ENCODE measurements at places on chromosomes 5 and 9. TPM values are rescaled to one million over a fixed set of nuclear protein-coding genes. Genes with fewer than 3 reads are reported as not detected.

- no peak for DNase-seq
Observed at GRCh38 chr5:120241400-120241799, 222.7 kb upstream of the PRR16 start.

DNA sequence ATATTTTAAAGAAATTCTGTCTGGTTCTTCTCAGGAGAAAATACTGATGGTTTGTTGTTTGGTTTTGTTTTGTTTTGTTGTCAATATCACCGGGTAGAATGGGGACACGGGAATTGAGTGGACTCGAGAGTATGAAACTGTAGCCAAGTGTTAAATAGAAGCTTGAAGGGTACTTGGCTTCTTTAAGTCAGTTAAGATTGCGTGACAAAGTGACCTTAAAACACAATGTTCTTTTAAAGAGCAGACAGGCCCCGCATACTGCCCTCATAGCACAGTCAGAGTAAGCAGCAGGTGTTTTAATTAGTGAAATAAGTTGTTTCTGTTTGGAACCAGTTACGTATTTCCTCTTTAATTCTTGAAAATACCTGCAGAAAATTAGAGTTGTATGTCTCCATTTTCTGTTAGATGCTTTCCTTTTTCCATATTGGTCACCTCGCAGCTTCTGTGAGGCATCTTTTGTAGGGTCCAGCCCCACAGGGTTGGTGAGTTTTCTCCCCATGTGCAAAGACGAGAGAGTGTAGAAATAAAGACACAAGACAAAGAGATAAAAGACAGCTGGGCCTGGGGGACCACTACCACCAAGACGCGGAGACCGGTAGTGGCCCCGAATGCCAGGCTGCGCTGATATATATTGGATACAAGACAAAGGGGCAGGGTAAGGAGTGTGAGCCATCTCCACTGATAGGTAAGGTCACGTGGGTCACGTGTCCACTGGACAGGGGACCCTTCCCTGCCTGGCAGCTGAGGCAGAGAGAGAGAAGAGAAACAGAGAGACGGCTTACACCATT is 9.6 kb downstream of the TRIP13 start:
- no peak for DNase-seq

GRCh38 chr9:124813041-124813440 is 36.1 kb downstream of the OLFML2A start:
- no peak for DNase-seq

DNA sequence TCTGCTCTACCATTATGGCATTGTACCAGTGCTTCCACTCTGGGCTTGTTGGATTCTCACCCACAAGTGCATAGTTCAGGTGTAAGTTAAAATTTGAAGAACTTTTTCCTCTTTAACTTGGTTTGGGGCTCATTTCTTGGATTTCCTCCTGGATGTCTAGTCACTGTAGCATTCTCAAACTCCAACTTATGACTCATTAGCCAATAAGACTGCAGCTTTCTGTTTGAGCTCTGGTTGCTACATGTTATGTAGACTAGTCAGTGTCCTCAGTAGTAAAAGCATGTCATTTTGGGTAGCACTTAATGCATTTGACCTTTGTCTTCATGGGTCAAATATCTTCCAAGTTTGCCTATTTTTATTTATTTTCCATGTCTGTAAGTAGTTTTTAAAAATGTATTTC is 790.8 kb downstream of the BRINP1 start:
- DNase-seq: no peak

Gene KIF4B
- total RNA-seq: not detected

Gene THBS4
- total RNA-seq: 32.9 TPM

DNA sequence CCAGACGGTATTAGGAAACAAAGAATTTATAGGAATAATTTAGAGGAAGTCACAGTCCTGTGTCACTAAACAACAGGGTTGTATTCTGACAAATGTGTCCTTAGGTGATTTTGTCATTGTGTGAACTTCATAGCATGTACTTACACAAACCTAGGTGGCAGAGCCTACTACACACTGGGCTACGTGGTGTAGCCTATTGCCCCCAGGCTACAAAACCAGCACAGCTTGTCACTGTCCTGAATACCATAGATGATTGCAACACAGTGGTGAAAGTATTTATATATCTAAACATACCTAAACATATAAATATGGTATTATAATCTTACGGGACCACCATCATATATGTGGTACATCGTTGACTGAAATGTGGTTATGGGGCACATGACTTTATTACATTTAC is 69.3 kb downstream of the COL23A1 start:
- no peak for DNase-seq

GRCh38 chr9:78592811-78593210 is 295.9 kb downstream of the PSAT1 start:
- no peak for DNase-seq

DNA sequence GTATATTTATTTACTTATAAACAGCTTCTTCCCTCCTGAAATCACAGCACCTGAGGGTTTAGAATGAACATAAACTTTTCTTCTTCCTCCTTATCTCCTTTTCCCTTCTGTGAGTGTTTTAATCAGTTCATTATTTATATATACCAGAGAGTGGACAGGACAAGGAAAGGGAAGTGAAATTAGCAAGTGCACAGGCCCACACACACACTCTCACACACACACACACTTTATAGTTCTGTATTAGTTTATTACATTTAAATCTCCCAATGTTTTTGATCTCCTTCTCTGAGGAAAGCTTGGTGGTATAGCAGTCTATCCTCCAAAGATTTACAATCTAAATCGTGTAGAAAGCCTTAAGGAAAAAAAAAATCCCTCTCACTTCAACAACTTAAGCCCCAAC is 353.5 kb downstream of the NDUFS4 start:
- DNase-seq: no peak

DNA sequence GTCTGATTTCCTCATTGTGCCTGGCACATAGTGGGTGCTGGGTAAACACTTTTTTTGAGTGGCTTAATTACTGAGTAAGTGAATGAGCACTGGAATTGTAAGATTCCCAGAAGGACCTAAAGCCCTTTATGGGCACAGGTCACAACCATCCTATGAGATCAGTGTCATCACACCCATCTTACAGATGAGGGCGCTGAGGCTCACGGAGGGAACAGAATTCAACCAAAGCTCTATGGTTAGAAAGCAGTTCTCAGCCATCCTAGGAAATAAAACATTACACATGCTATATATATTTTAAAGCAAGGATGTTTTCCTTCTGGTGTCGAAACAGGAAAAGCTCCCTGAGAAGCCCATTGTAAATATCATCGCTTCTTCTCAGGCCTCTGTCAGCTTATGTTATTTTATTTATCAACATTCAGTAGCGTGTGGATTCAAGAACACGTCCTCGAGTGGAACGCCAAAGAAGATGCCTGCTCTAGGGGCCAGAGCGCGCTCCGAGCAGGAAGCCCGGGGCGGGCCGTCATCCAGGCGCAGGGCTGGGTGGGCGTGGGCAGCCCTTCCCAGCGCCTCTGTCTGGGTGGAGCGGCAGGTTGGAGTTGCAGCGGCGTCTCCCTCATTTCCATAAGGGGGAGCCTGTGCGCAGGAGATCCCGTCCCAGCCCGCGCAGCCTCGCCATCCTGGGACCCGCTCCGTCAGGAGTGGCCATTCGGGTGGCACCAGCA is 155.8 kb upstream of the SMIM23 start:
- peak; percentile 76 for DNase-seq

DNA sequence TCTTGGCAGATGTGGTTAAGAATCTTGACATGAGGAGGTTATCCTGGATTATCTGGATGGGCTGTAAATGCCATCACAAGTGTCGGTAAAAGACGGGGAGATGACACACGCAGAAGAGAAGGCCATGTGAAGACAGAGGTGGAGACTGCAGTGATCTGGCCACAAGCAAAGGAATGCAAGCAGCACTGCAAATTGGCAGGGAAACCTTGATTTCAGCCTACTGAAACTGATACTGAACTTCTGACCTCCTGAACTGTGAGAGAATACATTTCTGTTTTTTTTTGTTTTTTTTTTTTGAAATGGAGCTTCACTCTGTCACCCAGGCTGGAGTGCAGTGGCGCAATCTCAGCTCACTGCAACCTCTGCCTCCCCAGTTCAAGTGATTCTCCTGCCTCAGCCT is 92.4 kb upstream of the NFIL3 start:
- DNase-seq: no peak

Gene ENTPD2
- total RNA-seq: 2.7 TPM

DNA sequence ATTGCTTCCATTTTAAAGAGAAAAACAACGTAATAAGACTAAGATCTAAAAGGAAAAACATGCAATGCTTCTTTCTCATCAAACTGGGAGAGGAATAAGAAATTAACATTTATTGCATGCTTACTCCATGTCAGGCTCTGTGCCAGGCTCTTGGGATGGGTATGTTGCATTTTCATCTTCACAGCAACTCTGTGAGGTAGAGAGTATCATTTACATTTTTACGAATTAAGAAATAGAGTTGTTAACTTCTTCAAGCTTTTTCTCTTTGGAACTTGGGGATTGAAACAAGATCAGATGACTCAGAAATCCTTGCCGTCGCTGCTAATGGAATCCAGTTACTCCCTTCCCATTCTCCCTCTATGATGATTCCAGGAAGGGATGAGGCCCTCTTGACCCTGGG is 39.5 kb downstream of the PDE8B start:
- no peak for DNase-seq

GRCh38 chr9:35920051-35920620 is 10.8 kb downstream of the SPAAR start:
- DNase-seq: no peak

Gene HAVCR2
- 3.5 TPM for total RNA-seq

DNA sequence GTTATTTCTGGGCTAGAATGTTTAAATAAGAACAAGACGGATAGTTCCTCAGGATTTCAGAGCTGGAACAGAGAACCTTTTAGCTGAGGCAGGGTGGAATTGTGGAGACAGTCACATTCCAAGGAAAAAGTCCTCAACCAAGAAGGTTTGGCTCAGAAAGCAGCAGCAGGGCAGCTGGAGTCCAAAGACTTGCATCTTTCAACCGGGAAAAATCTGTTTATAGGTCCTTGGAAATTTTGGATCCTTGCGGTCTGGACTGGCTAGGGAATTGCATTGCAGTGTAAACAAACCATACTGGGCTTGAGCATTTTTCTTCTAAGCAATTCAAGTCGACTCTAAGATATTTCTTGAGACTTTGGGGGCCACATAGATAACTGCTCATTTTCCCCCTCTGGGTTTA is 40.8 kb upstream of the HMHB1 start:
- DNase-seq: no peak

- no peak for DNase-seq
Observed at GRCh38 chr5:142698447-142699183, 12.7 kb upstream of the FGF1 start.

Gene GCNT4
- 0.35 TPM for total RNA-seq

Gene CD72
- 0.89 TPM for total RNA-seq

Gene INSL6
- not detected for total RNA-seq

DNA sequence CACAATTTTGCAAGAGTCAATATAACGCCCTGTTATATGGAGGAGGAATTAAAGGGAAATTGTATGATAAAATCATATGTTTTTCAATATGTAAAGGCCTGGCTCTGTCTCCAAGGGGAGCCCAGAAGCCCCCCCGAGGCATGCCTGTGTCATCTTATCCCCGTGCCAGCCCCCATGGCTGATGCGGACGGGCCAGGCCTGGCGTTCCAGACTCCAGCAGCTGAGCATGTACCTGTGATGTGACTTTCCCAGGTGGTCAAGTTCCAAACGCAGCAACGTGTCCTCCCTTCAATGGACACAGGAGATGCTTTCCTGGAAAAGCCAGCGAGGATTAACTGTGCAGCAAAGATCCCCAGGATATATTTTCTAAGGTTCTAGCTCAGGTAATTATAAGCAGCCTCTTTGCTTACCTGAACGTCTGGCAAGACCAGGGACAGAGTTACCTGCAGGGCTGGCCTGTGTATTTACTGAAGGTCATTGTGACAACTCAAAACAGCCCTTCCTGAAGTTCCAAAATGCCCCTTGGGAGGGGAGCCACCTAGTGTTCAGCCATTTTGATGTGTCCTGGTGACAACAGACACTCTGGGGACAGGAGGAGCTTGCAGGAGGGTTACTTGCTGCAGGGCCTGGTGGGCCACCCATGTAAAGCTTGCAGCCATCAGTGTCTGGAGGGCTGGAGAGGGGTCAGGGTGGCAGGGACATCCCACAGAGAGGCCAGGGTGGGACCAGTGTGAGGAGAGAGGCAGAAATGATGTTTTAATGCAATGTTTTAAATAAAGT is 53.3 kb upstream of the RNU6ATAC start:
- no peak for DNase-seq

GRCh38 chr5:19619571-19619970 is 368.4 kb downstream of the CDH18 start:
- DNase-seq: no peak

GRCh38 chr5:96232602-96233001 is 200.4 kb downstream of the PCSK1 start:
- no peak for DNase-seq

DNA sequence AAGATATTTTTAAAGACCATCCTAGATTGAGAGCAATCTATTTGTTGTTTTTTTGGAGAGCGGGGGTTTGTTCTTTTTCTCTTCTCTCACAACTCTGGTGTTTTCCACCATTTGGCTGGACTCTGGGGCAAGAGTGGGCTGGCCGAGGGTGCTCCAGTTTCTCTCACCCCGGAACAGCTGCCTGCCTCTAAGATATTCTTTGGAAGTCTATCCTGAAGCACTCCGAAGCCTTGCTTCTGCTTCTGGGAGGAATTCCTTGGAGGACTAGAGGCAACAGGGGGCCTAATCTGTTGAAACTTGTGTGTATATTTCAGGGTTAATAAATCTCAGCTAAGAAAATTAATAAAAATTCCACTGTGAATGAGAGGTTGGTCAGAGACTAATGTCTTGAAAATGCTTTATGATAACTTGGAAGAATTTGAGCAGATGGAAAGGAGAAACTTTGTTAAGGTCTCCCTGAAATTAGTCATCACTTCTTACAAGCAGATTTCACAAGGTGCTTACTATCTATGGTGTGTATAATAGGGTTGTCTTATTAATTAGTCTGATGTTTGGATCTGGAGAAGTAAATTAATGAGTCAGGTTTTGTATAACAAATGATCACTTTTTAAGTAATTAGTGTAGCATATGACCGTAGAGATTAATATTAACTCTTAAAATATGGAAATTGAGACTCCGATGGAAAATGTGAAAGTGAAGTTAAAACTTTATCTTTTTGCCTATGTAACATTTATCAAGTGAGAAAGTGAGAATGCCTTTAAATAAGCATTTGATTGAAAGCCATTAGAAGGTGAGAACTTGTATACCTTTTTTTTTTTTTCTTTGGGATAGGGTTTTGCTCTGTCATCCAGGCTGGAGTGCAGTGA is 4.0 kb downstream of the MAN2A1 start:
- no peak for DNase-seq

- peak; percentile 42 for DNase-seq
Observed at GRCh38 chr5:139474890-139475791, 4.3 kb downstream of the SMIM33 start.

Gene HACD4
- total RNA-seq: 1.1 TPM

- no peak for DNase-seq
Observed at GRCh38 chr5:76380346-76381066, 22.6 kb upstream of the IQGAP2 start.

GRCh38 chr5:79002374-79002773 is 17.3 kb upstream of the ARSB start:
- no peak for DNase-seq

- DNase-seq: no peak
Observed at GRCh38 chr9:18360005-18360404, 113.9 kb upstream of the ADAMTSL1 start.

Gene GPR21
- total RNA-seq: 0.49 TPM

Data from Right ventricle myocardium inferior (tissue), 1 donor.